Breast epithelium (tissue), 4 donors: ENCODE measurements at places on chromosomes 11 and 22. TPM values are rescaled to one million over a fixed set of nuclear protein-coding genes. Genes with fewer than 3 reads are reported as not detected.

The POTEH gene
- not detected for total RNA-seq

The GLB1L2 gene
- 6.6 TPM for total RNA-seq

The RAPSN gene
- total RNA-seq, result not detected

The RTCB gene
- total RNA-seq, result 76.6 TPM

The THRSP gene
- total RNA-seq, result 1.6 TPM

The KCNK4 gene
- not detected for total RNA-seq

The SULT4A1 gene
- total RNA-seq, result 2.9 TPM

The NTM gene
- 1.0 TPM for total RNA-seq

The HOATZ gene
- not detected for total RNA-seq

The FJX1 gene
- 1.1 TPM for total RNA-seq

The SMIM35 gene
- total RNA-seq, result not detected

- no peaks in the 10 kb centered on the region for H3K36me3 ChIP-seq
- DNase-seq, result no peak
- no peaks in the 10 kb centered on the region for H3K4me1 ChIP-seq
- H3K27ac ChIP-seq, result no peak overlapping the region
Observed at GRCh38 chr11:44866286-44866685, 84.4 kb downstream of the TP53I11 start.

- H3K27ac ChIP-seq, result no peak overlapping the region
- H3K4me1 ChIP-seq, result no peaks in the 10 kb centered on the region
- H3K4me3 ChIP-seq, result no peak overlapping the region
- H3K36me3 ChIP-seq, result no peaks in the 10 kb centered on the region
- no peaks in the 10 kb centered on the region for H3K27me3 ChIP-seq
- no peak for DNase-seq
Observed at GRCh38 chr11:19992162-19992561, 168.1 kb downstream of the DBX1 start.

- no peaks in the 10 kb centered on the region for H3K27me3 ChIP-seq
- no peaks in the 10 kb centered on the region for H3K36me3 ChIP-seq
- no peaks in the 10 kb centered on the region for H3K4me1 ChIP-seq
- peak overlapping the region; percentile 62 for H3K27ac ChIP-seq
Observed at GRCh38 chr11:71241721-71242259, 10.6 kb downstream of the SHANK2 start.

GRCh38 chr11:130473056-130473794 is 24.8 kb downstream of the ADAMTS15 start:
- no peak overlapping the region for H3K4me3 ChIP-seq
- peaks cover 8% of the 10 kb centered on the region for H3K4me1 ChIP-seq
- no peaks in the 10 kb centered on the region for H3K36me3 ChIP-seq
- H3K27ac ChIP-seq, result peak overlapping the region; percentile 92
- DNase-seq, result no peak

DNA sequence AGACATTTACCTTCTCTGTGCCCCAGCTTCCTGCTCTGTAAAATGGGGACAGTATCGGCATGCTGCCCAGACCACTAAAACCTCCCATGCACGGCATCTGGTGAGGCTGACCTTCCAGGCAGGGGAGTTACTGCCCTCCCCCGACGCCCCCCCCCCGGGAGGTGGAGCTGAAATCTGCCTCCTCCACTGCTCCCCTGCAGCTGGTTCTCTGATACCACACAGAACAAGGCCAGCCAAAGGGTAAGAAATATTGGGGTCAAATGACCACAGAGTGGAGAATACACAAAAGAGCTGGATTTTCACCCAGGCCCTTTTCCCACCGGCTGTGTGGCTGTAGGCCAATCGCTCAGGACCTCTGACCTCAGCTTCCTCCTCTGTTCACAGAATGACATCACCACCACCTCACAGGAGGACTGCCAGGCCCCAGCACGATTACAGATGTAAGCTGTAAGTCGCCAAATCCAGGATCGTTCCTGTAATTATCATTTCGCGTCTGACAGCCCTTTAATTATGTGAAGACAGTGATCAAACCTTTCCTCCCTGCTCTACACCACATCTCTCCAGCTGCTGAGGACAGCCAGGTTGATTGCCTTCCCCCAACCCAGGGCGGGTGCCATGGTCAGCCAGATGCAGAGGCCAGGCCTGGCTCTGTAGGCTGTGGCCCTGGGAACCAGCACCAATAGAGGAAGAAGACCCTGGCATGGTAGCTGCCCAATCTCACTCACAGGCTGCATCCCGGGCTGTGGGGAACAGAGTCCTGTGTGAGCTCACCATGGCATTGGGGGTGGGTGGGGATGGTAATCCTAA is 35.7 kb upstream of the KLHL35 start:
- H3K4me1 ChIP-seq, result no peaks in the 10 kb centered on the region
- no peaks in the 10 kb centered on the region for H3K27me3 ChIP-seq
- DNase-seq, result no peak

DNA sequence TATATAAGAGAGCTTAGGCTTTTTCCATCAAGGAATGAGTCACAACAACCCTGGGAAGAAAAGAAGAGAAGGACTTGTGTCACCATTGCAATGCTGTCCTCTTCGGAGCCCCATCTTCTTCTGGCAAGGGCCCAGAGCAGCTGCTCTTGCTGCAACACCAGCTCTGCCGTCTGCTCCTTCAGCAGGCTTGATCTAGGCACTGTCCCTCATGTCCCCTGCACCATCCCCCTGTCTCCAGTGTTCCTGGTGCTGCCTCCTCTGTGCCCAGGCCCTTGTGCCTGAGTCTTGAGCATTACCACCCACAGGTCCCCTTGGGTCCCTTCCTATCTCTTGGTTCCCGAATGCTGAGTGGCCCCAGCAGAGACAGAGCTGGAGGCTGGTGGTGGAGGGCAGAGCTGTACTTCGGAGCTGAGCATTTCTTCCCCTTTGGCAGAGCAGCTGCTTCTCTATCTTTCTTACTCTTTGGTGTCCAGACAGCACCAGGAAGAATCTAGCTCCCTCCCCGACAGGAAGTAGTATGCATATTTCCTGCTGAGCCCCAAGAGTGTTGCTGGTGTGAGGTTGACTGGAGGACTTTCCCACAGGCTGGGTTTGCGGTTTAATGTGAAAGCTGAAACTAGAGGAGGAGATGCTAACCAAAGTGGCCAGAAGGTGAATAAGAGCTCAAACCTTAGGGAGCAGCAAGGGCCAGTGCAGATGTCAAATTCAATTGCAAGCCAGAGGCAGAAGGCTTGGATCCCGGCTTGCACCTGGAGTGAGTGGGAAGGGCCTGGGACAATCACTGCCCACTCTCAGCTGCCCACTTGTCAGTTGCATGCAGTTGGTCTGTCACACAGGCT is 27.8 kb downstream of the WEE1 start:
- H3K27ac ChIP-seq, result peak overlapping the region; percentile 47
- H3K27me3 ChIP-seq, result no peaks in the 10 kb centered on the region
- H3K4me3 ChIP-seq, result no peak overlapping the region
- no peaks in the 10 kb centered on the region for H3K36me3 ChIP-seq
- no peaks in the 10 kb centered on the region for H3K4me1 ChIP-seq

- no peak overlapping the region for H3K27ac ChIP-seq
- DNase-seq, result no peak
- no peaks in the 10 kb centered on the region for H3K27me3 ChIP-seq
Observed at GRCh38 chr22:17692841-17693240, 54.3 kb downstream of the BCL2L13 start.

DNA sequence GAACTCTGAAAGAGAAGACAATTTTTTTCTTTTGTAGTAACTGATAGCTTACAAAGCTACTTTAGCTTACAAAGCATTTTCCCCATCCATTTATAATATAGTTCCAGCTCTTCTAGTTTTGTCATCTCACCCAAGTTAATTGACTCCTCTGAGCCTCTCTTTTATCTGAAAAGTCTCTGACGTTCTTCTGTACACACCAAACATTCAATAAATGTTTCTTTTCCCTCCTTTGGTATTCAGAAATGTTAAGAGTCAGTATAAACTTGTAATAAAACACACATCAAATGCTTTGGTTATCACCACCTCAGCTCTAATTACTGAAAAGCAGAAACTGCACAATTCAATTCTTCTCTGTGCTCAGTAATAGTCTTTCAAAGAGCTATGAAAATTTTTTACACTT is 5.9 kb downstream of the CCDC90B start:
- no peak overlapping the region for H3K27ac ChIP-seq
- H3K4me1 ChIP-seq, result peaks cover 3% of the 10 kb centered on the region
- no peak for DNase-seq

DNA sequence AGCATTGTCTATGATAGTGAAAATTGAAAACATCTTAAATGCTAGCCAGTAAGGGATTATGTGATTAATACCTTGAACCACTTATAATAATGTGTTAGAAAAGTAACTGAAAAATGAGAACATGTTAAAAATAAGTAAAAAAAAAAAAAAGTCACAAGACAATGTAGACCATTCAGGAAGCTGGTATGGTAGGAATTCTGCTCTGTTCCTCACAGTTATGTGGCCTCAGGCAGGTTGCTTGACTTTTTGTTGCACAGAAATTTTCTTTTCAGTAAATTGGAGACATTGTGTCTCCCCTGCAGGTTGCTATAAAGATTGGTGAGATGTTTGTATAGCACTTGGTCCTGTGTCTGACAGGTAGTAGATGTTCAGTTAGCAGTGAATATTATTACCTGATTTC is 17.3 kb upstream of the PLET1 start:
- H3K27ac ChIP-seq, result peak overlapping the region; percentile 49
- H3K36me3 ChIP-seq, result no peaks in the 10 kb centered on the region
- H3K4me1 ChIP-seq, result no peaks in the 10 kb centered on the region
- no peaks in the 10 kb centered on the region for H3K27me3 ChIP-seq

- H3K27me3 ChIP-seq, result no peaks in the 10 kb centered on the region
- DNase-seq, result no peak
- peaks cover 13% of the 10 kb centered on the region for H3K4me1 ChIP-seq
- H3K4me3 ChIP-seq, result no peak overlapping the region
- H3K27ac ChIP-seq, result peak overlapping the region; percentile 89
- H3K36me3 ChIP-seq, result no peaks in the 10 kb centered on the region
Observed at GRCh38 chr22:46574438-46574992, 37.1 kb upstream of the CELSR1 start.

GRCh38 chr22:44337678-44338004 is 24.9 kb upstream of the SHISAL1 start:
- H3K27me3 ChIP-seq, result no peaks in the 10 kb centered on the region
- H3K4me1 ChIP-seq, result no peaks in the 10 kb centered on the region
- H3K4me3 ChIP-seq, result no peak overlapping the region
- H3K27ac ChIP-seq, result no peak overlapping the region
- no peak for DNase-seq

DNA sequence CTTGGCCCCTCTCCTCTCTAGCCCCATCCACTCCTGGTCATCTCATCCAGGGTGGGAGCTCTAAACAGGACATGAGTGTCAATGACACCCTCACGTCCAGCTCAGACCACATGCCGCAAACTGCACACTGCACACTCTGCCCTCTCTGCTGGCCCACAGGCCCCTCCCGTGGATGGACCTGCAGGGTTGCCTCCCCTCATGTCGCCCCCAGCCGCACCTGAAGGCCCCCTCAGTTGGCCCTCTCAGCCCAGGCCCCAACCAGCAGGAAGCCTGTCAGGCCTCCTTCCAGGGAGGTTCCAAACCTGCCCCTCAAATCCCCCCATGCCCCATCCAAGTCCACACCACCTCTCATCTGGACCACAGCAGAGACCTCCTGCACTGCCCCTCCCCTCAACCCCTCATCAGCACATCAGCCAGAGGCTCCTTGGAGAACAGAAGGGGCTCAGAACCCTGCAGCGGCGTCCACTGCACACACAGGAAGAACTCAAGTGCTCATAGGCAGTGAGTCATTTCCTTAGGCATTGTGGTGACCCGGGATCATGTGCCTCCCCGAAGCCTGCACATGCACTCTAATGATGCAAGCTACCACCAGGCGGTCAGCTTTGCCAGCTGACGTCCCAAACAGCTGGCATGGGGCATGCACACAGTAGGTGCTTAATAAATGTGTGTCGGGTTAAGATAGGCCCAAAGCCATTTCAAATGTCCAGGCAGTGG is 12.9 kb upstream of the CDKN1C start:
- H3K4me3 ChIP-seq, result peak overlapping the region; percentile 15
- no peaks in the 10 kb centered on the region for H3K27me3 ChIP-seq
- DNase-seq, result no peak
- peaks cover 16% of the 10 kb centered on the region for H3K4me1 ChIP-seq
- peak overlapping the region; percentile 73 for H3K27ac ChIP-seq

DNA sequence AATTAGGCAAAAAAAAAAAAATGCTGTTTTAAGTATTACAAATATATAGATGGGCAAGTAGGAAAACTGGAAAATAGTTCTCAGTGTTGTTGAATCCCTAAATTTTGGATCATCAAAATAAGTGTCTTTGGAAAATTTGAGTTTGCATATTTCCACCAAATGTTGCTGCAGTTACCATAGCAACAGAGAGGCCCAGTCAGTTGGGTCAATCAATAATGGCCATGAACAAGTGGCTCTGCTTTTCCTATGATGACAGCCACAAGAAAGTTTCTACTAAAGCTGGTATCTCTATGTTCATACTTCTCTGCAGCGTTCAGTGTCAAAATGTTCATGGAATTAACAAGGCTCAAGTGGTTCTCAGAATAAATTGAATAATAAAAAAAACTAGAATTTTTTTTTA is 79.1 kb downstream of the SERGEF start:
- DNase-seq, result no peak
- H3K27me3 ChIP-seq, result no peaks in the 10 kb centered on the region
- H3K27ac ChIP-seq, result no peak overlapping the region
- no peaks in the 10 kb centered on the region for H3K36me3 ChIP-seq
- no peak overlapping the region for H3K4me3 ChIP-seq

GRCh38 chr11:114218508-114218907 is 77.7 kb upstream of the NNMT start:
- H3K36me3 ChIP-seq, result no peaks in the 10 kb centered on the region
- no peaks in the 10 kb centered on the region for H3K27me3 ChIP-seq
- no peak for DNase-seq
- no peak overlapping the region for H3K27ac ChIP-seq
- H3K4me3 ChIP-seq, result no peak overlapping the region

GRCh38 chr11:119389611-119390254 is 8.2 kb upstream of the USP2 start:
- H3K27ac ChIP-seq, result no peak overlapping the region
- no peak overlapping the region for H3K4me3 ChIP-seq

- H3K4me1 ChIP-seq, result no peaks in the 10 kb centered on the region
- DNase-seq, result no peak
- H3K27me3 ChIP-seq, result peaks cover 4% of the 10 kb centered on the region
Observed at GRCh38 chr22:32676191-32676590, 125.3 kb upstream of the TIMP3 start.

DNA sequence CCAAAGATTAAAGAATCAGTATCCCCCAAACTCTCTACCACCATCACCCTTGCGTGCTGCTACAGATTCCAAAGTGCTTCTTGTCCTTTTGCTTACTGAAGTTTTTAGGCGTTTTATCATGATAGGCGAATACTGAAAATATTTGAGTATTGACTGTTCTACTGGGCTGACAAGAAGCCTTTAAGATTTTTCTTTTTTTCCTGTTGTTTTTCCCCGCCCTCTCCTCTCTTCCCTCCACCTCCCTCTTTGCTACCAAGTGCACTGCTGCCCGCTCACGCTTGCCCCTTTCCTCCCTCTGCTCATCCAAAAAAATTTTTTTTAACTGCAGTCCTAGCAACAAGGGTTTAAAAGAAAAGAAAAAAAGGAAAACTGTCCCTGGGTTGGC is 679 bp downstream of the SPCS2 start:
- peak overlapping the region; percentile 74 for H3K4me3 ChIP-seq
- H3K4me1 ChIP-seq, result peaks cover 9% of the 10 kb centered on the region
- no peak overlapping the region for H3K27ac ChIP-seq
- H3K36me3 ChIP-seq, result no peaks in the 10 kb centered on the region

GRCh38 chr11:35121326-35121865 is 17.6 kb upstream of the CD44 start:
- H3K4me1 ChIP-seq, result no peaks in the 10 kb centered on the region
- H3K36me3 ChIP-seq, result no peaks in the 10 kb centered on the region
- no peak overlapping the region for H3K27ac ChIP-seq
- no peak for DNase-seq
